ENCODE measurements at places on chromosomes 5 and 9. TPM values are rescaled to one million over a fixed set of nuclear protein-coding genes. Genes with fewer than 3 reads are reported as not detected.

Gene KCTD16
- 6.1 TPM for total RNA-seq

Gene PNPLA7
- total RNA-seq: 3.0 TPM

Gene NR2F1
- 1.2 TPM for total RNA-seq

Gene DMRT3
- not detected for total RNA-seq

Gene MEF2C
- 13.5 TPM for total RNA-seq

Gene PLCXD3
- total RNA-seq: not detected

Gene MSMP
- 1.4 TPM for total RNA-seq

Gene FAXDC2
- 22.5 TPM for total RNA-seq

Gene FST
- 277 TPM for total RNA-seq

Gene GABRG2
- total RNA-seq: not detected

Gene GHR
- 10.8 TPM for total RNA-seq

Gene PCDHB7
- 2.0 TPM for total RNA-seq

Gene ANKRD20A1
- total RNA-seq: not detected

Gene JAK2
- total RNA-seq: 36.5 TPM

Gene SOX30
- total RNA-seq: under 0.01 TPM

Gene C9orf153
- total RNA-seq: 0.91 TPM
